CD14-positive monocyte (primary cell): ENCODE measurements at places on chromosomes 1 and 21. TPM values are rescaled to one million over a fixed set of nuclear protein-coding genes. Genes with fewer than 3 reads are reported as not detected.

- no peaks in the 10 kb centered on the region for H3K4me1 ChIP-seq
- H3K4me3 ChIP-seq, result no peak overlapping the region
- H3K27ac ChIP-seq, result no peak overlapping the region
Observed at GRCh38 chr1:169018751-169019150, 87.7 kb upstream of the ATP1B1 start.

DNA sequence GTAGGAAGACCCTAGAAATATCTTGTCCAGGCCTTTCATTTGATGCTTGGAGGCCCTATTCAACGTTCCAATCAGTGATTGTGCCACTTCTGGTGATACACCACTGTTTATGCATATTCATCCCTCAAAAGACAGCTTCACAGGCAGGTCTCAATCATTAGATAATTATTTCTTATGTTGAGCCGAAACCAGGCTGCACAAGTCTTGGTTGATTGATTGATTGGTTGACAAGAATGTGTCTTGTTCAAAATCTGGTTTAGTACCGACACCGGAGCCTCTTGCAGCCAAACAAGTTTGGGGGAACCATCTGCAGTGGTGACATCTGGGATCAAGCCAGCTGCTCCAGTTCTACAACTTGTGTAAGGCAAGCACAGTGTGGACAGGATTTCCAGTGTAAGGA is 20.1 kb downstream of the C8A start:
- no peak for DNase-seq
- H3K36me3 ChIP-seq, result no peaks in the 10 kb centered on the region
- no peak overlapping the region for H3K4me3 ChIP-seq
- H3K4me1 ChIP-seq, result no peaks in the 10 kb centered on the region
- no peak overlapping the region for H3K27ac ChIP-seq
- H3K27me3 ChIP-seq, result no peaks in the 10 kb centered on the region

- no peak for DNase-seq
- no peak overlapping the region for H3K4me3 ChIP-seq
- no peak overlapping the region for H3K27ac ChIP-seq
- no peaks in the 10 kb centered on the region for H3K27me3 ChIP-seq
- H3K4me1 ChIP-seq, result peaks cover 41% of the 10 kb centered on the region
Observed at GRCh38 chr1:41774471-41774990, 144.2 kb downstream of the HIVEP3 start.

DNA sequence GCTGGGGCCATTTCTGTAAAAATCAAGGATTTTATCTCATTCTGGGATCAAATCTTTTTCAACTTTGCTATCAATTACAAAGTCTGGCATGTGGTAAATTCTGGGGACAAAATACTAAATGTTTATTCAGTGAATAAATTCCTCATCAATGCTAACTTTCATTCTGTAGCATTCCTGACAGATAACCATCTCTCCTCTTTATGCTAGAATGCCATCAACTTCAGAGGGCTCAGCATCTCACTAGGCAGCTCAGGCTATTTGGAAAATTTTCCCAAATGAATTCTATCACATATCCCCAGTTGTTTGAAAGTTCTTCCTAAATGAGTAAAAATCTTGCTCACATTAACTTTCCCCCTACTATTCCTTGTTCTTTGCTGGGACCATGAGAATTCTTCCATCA is 163.0 kb upstream of the DAB1 start:
- no peaks in the 10 kb centered on the region for H3K27me3 ChIP-seq
- no peak for DNase-seq
- no peak overlapping the region for H3K4me3 ChIP-seq

GRCh38 chr1:192554904-192555303 is 20.7 kb upstream of the RGS1 start:
- H3K27ac ChIP-seq, result no peak overlapping the region
- DNase-seq, result no peak
- H3K4me3 ChIP-seq, result no peak overlapping the region
- H3K27me3 ChIP-seq, result no peaks in the 10 kb centered on the region
- H3K4me1 ChIP-seq, result peaks cover 6% of the 10 kb centered on the region
- H3K36me3 ChIP-seq, result no peaks in the 10 kb centered on the region

GRCh38 chr1:95437011-95437410 is 203.0 kb downstream of the RWDD3 start:
- no peaks in the 10 kb centered on the region for H3K4me1 ChIP-seq
- no peaks in the 10 kb centered on the region for H3K36me3 ChIP-seq
- H3K27me3 ChIP-seq, result no peaks in the 10 kb centered on the region
- no peak for DNase-seq

DNA sequence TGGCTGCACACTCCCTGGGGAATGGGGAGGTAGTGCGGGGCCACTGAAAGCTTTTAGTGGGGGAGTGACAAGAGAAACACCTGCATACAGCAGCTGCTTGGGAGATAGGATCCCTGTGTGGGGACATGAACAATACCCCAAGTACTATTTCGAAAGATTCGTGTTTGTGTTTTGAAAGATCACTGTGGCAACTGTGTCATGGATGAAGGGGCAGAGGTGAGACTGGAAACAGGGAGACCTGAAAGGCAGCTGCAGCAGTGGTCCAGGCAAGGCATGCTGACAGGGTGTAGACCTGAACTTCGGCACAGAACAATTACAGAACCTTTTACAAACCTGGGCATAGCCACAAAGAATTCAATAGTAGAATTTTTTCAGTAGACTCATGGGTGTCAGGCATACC is 32.9 kb downstream of the TENT5C start:
- H3K36me3 ChIP-seq, result no peaks in the 10 kb centered on the region
- no peak overlapping the region for H3K4me3 ChIP-seq
- H3K4me1 ChIP-seq, result no peaks in the 10 kb centered on the region
- no peak overlapping the region for H3K27ac ChIP-seq

DNA sequence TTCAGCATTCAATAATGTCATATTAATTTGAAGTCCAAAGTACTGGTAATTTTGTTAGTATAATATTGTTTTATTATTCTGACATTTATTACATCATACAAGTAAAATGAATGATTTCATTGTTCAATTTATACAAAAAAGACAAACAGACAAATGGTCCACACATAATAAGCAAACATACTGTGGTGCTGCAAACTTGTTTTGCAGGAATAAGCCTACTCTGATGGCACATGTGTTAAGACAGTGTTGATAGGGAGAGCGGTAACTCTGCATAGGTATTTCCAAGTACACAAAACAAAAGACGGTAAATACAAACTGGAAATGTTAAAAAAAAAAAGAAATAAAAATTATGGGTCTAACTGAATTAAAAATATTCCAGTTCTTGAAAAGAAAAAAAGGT is 59.7 kb upstream of the DPYD start:
- H3K4me3 ChIP-seq, result no peak overlapping the region
- DNase-seq, result no peak
- H3K27ac ChIP-seq, result no peak overlapping the region
- no peaks in the 10 kb centered on the region for H3K27me3 ChIP-seq
- H3K36me3 ChIP-seq, result no peaks in the 10 kb centered on the region
- H3K4me1 ChIP-seq, result no peaks in the 10 kb centered on the region

GRCh38 chr21:26154753-26155152 is 15.8 kb downstream of the APP start:
- no peak overlapping the region for H3K27ac ChIP-seq
- H3K27me3 ChIP-seq, result no peaks in the 10 kb centered on the region
- H3K4me1 ChIP-seq, result peaks cover 6% of the 10 kb centered on the region
- H3K36me3 ChIP-seq, result no peaks in the 10 kb centered on the region
- DNase-seq, result no peak

DNA sequence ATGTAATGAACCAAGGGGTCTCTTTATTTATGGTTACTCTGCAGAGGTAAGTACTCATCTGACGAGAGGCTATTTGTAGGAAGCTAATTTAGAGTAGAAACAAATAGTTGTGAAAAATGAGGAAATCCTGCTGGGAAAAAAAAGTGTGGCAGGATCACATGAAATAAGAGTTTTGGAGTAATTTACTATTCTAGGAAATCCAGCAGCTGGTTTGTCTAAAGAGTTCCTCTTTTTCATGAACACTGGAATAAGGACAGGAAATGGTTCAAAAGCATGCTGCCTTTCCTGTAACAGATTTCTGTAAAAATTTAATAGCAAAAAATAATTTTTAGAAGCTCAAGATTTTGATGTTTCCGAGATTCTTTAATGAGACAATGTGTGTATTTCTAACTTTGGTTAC is 177.3 kb downstream of the CHRM3 start:
- no peaks in the 10 kb centered on the region for H3K27me3 ChIP-seq
- no peaks in the 10 kb centered on the region for H3K36me3 ChIP-seq
- no peak overlapping the region for H3K27ac ChIP-seq
- peaks cover 18% of the 10 kb centered on the region for H3K4me1 ChIP-seq
- DNase-seq, result no peak

DNA sequence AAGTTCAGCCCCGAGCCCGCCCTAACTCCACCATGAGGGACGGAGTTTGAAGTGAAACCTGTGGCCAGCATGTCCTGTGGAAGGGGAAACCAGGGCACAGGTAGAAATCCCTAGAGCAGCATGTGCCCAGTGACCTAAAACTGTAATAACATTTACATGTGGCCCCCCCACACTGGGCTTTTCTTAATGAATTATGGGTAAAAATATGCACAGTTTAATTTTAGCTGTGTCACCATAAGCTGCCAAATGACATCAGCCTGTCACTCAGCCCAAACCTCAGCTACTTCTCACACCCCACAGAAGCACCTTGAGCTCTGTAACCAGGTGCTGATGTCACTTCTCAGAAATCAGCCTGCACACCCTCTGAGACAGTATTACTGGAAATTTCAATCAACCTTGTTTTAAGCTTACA is 50.0 kb upstream of the SLC19A1 start:
- peaks cover 14% of the 10 kb centered on the region for H3K27me3 ChIP-seq
- no peak for DNase-seq
- no peak overlapping the region for H3K4me3 ChIP-seq
- no peaks in the 10 kb centered on the region for H3K36me3 ChIP-seq
- H3K27ac ChIP-seq, result no peak overlapping the region

DNA sequence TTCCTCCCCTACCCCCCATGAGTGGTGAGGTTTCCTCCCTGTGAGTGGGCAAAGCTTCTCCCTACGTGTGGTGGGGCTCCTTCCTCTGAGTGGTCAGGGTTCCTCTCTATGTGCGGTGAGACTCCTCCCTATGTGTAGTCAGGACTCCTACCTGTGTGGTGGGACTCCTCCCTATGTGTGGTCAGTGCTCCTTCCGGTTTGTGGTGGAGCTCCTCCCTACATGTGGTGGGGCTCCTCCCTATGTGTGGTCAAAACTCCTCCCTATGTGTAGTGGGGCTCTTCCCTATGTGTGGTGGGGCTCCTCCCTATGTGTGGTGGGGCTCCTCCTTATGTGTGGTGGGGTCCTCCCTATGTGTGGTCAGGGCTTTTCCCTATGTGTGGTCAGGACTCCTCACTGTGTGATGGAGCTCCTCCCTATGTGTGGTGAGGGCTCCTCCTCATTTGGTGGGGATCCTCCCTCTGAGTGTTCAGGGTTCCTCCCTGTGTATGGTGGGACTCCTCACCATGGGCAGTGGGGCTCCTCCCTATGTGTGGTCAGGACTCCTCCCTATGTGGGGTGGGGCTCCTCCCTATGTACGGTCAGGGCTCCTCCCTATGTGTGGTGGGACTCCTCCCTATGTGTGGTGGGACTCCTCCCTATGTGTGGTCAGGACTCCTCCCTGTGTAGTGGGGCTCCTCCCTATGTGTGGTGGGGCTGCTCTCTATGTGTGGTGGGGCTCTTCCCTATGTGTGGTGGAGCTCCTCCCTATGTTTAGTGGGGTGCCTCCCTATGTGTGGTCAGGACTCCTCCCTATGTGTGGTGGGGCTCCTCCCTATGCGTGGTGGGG is 29.1 kb downstream of the PRSS38 start:
- H3K4me3 ChIP-seq, result no peak overlapping the region
- no peaks in the 10 kb centered on the region for H3K27me3 ChIP-seq
- no peaks in the 10 kb centered on the region for H3K36me3 ChIP-seq
- DNase-seq, result no peak
- no peaks in the 10 kb centered on the region for H3K4me1 ChIP-seq

DNA sequence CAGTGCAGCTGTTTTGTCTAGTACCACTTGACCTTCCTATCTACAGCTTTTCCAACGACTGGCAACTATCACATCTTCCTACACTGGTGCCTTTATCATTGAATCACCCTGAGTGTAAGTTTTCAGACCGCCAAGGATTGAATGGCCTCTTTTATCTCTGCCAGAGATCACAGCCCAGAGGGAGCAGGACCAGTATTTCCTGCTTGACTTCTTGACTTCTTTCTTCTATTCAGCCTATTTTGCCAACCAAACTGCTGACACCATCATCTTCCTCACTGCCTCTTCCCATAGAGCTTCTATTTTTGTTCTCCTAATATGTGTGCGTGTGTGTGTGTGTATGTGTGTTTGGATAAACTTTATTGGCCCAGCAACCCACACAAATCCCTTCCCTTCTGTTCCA is 53.8 kb downstream of the SERBP1 start:
- no peaks in the 10 kb centered on the region for H3K36me3 ChIP-seq
- H3K27me3 ChIP-seq, result no peaks in the 10 kb centered on the region
- H3K4me3 ChIP-seq, result no peak overlapping the region
- no peak overlapping the region for H3K27ac ChIP-seq

- peaks cover 21% of the 10 kb centered on the region for H3K4me1 ChIP-seq
- no peak overlapping the region for H3K27ac ChIP-seq
- no peak for DNase-seq
- peaks cover 4% of the 10 kb centered on the region for H3K27me3 ChIP-seq
Observed at GRCh38 chr1:65149351-65150107, 1.5 kb downstream of the AK4 start.

- H3K4me1 ChIP-seq, result no peaks in the 10 kb centered on the region
- DNase-seq, result no peak
- H3K27ac ChIP-seq, result no peak overlapping the region
- H3K36me3 ChIP-seq, result no peaks in the 10 kb centered on the region
Observed at GRCh38 chr1:7345516-7345915, 425.6 kb upstream of the VAMP3 start.

DNA sequence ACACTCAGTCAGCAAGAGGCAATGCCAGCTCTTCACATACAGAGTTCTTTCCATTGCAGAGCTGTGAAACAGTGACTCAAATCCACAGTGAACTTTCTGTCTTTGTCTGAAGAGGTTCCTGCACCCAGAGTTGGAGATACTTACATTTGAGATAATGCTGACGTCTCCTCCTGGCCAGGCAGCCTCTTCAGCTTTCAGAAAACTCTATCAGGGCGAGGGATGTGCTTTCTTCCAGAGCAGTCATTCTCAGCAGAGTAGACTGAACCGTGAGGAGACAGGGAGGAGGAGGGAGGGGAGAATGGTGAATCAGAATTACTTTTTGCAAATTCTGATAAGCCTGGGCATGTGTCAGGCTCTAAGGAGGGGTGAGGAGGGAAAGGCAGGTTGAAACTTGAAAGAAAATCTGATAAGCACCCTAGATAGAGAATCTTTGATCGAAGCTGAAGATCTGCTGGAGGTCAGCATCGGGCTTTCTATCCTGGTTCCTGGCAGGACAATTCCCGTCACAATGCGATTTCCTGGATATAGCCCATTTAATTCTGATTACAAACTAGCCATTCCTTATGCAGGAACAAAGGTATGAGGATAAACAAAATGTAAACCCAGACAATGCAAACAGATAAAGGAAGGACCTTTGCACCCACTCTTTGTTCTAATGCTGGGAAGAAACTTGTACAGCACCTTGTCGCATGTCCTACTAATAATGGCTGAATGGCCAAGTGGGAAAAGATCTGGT is 18.9 kb upstream of the NID1 start:
- no peaks in the 10 kb centered on the region for H3K36me3 ChIP-seq
- DNase-seq, result no peak
- H3K4me1 ChIP-seq, result no peaks in the 10 kb centered on the region
- H3K4me3 ChIP-seq, result no peak overlapping the region
- no peak overlapping the region for H3K27ac ChIP-seq

The ZYG11B gene
- 17.5 TPM for polyA plus RNA-seq

The OLIG1 gene
- 20.0 TPM for polyA plus RNA-seq

The GJA9 gene
- polyA plus RNA-seq, result not detected

The OR6K3 gene
- polyA plus RNA-seq, result not detected in 2 replicates

The BGLAP gene
- not detected for polyA plus RNA-seq

The DNAH14 gene
- 0.83 TPM for polyA plus RNA-seq

The PTCH2 gene
- 0.18 TPM for polyA plus RNA-seq

The NAV1 gene
- polyA plus RNA-seq, result 1.1 and 1.4 TPM in 2 replicates
